Left renal pelvis (tissue), 4 donors: ENCODE measurements at places on chromosomes 2 and 18. TPM values are rescaled to one million over a fixed set of nuclear protein-coding genes. Genes with fewer than 3 reads are reported as not detected.

GRCh38 chr18:62768558-62768943 is 53.2 kb downstream of the PHLPP1 start:
- no peak for DNase-seq

- DNase-seq: no peak
Observed at GRCh38 chr2:120352696-120353590, 7.0 kb downstream of the INHBB start.

DUSP11 gene
- 36.0 TPM for polyA plus RNA-seq

GRCh38 chr2:66305718-66306117 is 129.2 kb upstream of the MEIS1 start:
- DNase-seq: peak; percentile 55

GRCh38 chr2:34738691-34739090 is 1139.6 kb upstream of the FAM98A start:
- DNase-seq: peak; percentile 1

SOX11 gene
- polyA plus RNA-seq: 15.5 TPM

DNA sequence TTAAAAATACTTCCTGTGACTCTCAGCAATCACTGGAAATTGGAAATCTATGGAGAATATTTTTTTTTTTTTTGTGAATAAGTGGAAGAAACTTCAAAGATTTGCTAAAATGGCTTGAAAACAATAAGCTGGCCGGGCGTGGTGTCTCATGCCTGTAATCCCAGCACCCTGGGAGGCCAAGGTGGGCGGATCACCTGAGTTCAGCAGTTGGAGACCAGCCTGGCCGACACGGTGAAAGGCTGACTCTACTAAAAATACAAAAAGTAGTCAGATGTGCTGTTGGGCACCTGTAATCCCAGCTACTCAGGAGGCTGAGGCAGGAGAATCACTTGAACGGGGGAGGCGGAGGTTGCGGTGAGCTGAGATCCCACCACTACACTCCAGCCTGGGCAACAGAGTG is 155.5 kb upstream of the CAVIN2 start:
- DNase-seq: no peak

- DNase-seq: no peak
Observed at GRCh38 chr2:30765876-30766470, 41.3 kb downstream of the CAPN13 start.

- DNase-seq: no peak
Observed at GRCh38 chr2:198385856-198386255, 581.5 kb downstream of the PLCL1 start.

DNA sequence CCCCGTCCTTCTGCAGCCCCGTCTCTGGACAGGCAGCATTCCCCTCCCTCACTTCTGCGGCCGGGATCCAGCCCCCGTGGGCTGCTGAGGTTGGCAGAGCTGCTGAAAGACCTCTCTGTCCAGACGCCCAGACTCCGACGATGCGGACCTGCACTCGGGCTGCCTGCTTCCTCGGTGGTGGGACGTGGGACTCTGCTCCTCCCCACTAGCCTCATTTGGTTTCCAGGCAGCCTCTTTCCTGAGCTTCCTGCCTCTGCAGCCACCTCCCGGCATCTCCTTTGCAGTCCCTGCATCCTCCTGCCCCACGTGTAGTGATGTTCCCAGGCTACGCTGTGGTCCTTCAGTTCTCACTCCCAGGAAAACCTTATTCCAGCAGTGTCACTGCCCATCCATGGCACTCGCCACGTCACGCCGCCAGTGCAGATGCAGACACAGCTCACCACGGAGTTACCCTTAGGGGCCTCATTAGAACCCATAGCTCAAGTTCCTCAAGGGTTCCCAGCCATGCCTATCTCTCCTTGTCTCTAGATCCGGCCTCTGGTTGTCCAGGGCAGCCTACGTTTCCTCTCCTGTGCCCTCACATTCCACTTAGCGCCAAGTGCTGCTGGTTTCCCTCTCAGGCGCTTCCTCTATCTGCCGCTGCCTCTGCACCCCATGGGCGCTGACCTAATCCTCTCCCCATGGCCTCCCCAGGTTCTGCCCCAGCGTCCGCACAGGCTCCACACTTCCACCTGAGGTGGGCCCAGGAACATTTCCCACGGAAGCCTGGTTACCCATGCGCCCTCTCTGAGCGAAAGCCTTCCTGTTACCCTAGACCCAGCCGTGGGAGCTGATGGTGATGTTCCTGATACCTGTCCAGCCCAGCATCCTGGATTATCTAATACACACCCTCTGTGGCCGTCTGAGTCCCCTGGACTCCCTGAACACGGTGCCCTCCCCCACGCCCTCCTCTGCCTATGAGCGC is 318.3 kb upstream of the MYT1L start:
- no peak for DNase-seq

CTDSP1 gene
- polyA plus RNA-seq: 162 TPM
